ENCODE measurements at places on chromosomes 5 and 9.

GRCh38 chr9:136616948-136617695, 45.6 kb upstream of the EGFL7 start:
- DNase-seq, result no peak

DNA sequence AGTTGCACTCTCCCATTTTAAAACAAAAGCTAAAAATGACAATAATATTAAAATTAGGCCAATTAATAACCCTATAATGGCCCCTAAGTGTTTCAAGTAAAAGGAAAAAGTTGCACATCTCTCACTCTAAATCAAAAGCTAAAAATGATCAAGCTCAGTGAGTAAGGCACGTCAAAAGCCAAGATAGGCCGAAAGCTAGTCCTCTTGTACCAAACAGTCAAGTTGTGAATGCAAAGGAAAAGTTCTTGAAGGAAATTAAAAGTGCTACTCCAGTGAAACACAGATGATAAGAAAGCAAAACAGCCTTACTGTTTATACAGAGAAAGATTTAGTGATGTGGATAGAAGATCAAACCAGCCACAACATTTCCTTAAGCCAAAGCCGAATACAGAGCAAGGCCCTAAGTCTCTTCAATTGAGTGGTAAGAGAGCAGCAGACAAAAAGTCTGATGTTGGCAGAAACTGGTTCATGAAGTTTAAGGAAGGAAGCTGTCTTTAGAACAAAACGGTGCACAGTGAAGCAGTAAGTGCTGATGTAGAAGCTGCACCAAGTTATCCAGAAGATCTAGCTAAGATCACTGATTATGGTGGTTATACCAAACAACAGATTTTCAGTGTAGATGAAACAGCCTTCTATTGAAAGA, 144.1 kb upstream of the ACOT12 start:
- no peak for DNase-seq

- peak; percentile 76 for DNase-seq
Measured at GRCh38 chr5:76789991-76790581, 28.7 kb upstream of the F2RL1 start.

DNA sequence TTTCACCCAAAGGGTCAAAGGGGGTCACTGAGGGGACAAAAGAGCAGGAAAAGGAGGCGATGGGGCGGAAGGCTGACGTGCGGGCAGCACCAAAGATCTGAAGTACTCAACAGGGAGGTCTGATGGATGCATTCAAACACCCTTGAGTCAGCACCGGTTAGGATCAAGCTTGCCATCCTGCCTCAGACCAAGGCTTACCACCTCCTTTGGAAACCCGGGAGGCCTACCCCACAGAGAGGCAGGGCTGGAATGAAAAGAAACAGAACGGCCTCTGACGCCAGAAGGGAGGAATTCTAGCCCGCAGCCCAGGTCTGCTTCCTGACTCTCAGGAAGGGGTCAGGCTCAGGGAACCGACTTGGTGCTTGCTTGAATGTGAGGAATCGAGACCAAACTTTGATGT, 125.6 kb downstream of the PAPPA start:
- peak; percentile 52 for DNase-seq

DNA sequence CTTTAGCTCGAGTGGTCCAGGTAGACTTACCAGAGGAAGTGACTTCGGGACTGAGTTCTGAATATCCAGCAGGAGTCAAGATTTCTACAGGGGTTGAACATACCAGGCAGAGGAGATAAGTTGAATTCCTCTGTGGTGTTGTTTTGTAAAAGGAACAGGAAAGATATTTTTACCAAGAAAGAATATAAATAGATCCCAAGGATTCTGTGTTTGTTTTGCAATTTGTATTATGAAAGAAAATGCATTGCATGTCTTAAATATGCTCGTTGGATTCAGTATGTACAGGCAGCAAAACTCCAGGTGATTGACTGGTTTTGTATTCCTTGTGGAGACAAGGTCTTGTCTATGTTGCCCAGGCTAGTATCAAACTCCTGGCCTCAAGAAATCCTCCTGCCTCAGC, 197.8 kb downstream of the FRMD3 start:
- no peak for DNase-seq

- peak; percentile 62 for DNase-seq
Measured at GRCh38 chr5:132751444-132751843, 4.2 kb downstream of the CCNI2 start.

DNA sequence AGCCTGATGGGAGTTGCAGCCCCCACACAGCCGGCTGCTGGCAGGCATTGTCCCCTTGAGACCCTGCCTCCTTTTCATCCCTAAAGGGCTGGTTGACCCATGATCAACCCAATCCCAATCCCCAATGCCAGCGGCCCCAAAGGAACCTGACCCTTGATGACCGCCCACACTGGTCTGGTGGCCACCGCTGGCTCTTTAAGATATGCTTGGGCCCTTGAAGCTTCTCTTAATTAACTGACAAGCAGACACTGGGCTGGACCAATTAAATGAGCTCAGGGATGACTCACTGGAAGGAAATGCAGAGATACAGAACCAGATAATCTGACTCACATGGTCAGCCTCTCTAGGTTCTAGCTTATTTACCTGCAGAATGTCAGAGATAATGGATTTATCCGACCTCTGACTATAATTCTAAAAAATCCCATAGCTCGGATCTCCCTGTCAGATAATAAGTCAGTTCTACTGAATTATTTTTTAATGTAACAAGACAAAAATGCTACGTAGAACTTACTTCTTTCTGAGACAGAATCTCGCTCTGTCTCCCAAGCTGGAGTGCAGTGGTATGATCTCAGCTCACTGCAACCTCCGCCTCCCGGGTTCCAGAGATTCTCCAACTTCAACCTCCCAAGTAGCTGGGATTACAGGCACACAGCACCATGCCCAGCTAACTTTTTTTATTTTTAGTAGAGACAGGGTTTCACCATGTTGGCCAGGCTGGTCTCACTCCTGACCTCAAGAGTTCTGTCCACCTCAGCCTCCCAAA, 11.1 kb upstream of the MLANA start:
- DNase-seq, result peak; percentile 82

- no peak for DNase-seq
Measured at GRCh38 chr5:102895234-102895633, 140.1 kb downstream of the PAM start.

DNA sequence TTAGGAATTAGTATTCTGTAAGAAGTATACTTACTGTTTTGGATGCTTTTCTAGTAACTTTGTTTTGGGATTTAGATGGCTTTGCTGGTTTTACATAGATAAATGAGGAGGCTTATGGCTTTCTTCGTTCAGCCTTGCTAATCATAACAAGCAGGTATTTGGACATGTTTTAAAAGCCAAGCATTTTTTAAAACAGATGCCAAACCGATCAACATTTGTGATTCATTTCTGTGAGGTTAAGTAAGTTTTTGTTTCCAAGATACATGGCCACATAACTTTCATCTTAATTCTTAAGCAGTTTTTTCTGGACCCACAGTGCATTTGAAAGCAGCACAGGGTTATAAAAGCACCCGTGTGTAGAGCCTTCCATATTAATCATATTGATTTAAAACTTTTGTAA, 21.7 kb downstream of the TARS1 start:
- no peak for DNase-seq

- DNase-seq, result no peak
Measured at GRCh38 chr5:133271606-133272005, 219.8 kb downstream of the HSPA4 start.

DNA sequence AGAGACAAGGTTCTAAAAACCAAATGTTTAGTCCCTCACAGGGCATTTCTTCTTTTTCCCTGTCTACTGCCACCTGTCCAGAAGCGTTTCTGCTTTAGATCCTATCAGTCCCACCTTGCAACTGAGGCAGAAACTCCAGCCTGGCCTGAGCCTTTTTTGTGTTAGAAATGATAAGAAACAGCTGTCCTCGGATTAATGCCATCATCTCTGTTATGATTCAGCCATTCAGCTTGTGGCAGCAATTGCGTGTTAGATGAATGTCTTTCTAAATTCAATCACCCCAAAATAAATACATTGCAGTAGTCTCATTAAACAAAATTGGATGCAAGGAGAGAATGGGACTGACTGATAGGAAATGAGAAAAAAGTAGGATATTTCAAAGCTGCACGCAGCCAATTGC, 28.3 kb upstream of the FRMPD1 start:
- no peak for DNase-seq

GRCh38 chr9:99722877-99723276, 98.8 kb upstream of the NR4A3 start:
- DNase-seq, result no peak

GRCh38 chr9:89522959-89523285, 25.0 kb upstream of the SEMA4D start:
- no peak for DNase-seq

DNA sequence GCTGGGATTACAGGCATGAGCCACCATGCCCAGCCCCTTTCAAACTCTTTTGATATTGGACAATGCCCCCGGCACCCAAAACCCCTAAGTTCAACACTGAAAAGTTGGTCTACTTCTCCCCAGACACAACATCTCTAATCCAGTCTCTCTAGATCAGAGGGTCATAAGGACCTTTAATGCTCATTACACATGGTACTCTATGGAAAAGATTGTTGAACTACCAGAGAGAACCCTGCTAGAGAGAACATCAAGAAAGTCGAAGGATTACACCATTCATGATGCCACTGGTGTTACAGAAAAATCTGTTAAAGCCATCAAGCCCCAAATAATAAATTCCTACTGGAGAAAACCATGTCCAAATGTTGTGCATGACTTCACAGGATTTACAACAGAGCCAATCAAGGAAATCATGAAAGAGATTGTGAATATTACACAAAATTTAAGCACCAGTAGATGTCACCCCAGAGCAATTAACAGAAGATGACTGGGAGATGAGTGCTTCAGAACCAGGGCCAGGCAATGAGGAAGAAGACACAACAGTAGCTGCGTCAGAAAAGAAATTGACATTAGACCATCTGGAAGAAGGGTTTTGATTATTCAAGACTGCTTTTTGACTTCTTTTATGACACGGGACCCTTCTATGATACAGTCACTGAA, 28.3 kb upstream of the NIPAL4 start:
- peak; percentile 80 for DNase-seq

DNA sequence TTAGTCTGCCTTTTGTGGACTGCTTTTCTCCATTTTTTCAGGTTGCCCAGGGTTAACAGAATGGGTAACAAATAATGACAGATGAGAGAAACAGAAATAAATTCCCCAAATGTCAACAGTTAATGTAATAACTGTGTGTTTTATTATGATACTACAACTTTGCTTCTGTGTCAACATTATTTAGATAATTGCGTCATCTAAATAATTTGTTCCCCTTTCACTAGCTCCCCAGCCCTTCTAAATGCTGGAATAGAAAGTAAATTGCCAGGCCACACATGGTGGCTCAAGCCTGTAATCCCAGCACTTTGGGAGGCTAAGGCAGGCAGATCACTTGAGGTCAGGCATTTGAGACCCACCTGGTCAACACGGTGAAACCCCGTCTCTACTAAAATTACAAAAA, 53.5 kb downstream of the RNF38 start:
- no peak for DNase-seq

GRCh38 chr5:174529925-174530681, 194.3 kb upstream of the MSX2 start:
- no peak for DNase-seq

- DNase-seq, result no peak
Measured at GRCh38 chr9:130266236-130267098, 907 bp downstream of the HMCN2 start.

GRCh38 chr5:53713978-53714666, 153.7 kb downstream of the NDUFS4 start:
- DNase-seq, result no peak

GRCh38 chr5:179430193-179431175, 85.2 kb upstream of the ADAMTS2 start:
- DNase-seq, result no peak

GRCh38 chr5:128402506-128402905, 135.5 kb downstream of the FBN2 start:
- DNase-seq, result no peak

DNA sequence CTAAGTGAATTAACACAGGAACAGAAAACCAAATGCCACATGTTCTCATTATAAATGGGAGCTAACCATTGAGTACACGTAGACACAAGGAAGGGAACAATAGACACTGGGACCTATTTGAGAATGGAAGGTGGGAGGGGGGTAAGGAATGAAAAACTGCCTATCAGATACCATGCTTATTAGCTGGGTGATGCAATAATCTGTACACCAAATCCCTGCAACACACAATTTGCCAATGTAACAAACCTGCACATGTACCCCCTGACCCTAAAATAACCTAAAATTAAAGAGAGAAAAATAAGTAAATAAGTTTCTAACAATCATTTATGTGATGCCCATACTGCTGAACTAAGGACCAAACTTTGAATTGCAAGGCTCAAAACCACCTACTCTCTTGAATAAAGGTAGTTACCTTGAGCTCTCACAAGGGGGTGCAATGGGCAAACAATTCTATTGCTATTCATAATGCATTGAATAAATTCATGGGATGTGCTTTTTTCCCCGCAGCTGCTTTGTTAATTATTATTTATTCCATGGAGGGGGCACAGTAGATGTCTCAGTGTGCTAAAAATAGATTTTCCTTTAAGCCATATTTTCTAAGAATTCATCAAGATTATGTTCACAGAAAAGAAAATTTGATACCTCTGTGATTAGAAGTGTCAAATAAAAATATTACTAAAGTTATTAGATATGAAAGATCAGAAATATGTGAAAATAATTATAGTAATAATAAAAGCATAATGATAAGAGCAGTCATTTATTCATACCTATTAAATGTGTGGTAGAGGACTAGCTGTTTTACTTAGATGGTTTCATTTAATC, 76.2 kb upstream of the PTPN3 start:
- peak; percentile 70 for DNase-seq

GRCh38 chr9:90722071-90722470, 79.4 kb upstream of the DIRAS2 start:
- no peak for DNase-seq

GRCh38 chr5:102278231-102278630, 17.9 kb downstream of the SLCO4C1 start:
- DNase-seq, result no peak

DNA sequence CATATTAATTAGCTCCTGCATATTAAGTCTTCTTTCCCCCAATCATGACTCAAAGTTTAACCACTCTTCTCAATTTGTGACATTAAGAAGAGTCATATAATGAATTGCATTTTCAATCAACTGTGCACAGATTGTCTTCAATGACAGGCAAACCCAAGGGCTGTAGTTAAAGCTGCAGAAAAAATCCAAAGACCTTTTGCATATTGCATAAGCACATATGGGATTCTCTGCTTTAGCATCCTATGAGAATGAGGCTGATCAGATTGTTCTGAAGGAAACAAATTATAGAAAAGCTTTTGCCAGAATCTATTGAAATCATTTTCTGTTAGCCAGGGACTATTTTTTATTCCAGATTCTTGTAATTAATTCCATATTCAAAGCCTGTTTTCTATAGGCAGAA, 112.3 kb downstream of the FAM170A start:
- DNase-seq, result no peak

DNA sequence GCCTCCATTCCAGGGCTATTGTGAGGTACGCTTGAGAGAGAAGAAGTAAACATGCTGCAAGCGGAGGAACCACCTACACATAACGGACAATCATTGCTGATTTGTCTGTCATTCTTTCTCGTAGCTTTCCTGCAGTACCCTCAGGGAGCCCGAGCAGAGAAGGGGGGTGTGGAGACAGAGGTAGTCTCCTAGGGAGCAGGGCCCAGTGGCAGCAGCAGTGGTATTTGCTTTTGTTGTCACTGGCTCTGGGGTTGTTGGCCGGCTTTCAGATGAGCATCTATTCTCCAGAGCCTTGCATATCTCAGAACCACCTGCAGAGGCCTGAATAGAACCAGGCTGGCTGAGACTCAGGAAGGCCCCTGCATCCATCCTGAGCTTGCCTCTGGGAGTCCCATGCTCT, 19.9 kb downstream of the ENHO start:
- DNase-seq, result no peak

GRCh38 chr5:34867660-34868059, 28.7 kb downstream of the TTC23L start:
- no peak for DNase-seq

GRCh38 chr9:13728131-13728530, 448.6 kb upstream of the MPDZ start:
- no peak for DNase-seq
